ENCODE measurements at places on chromosomes 16 and 17.
A peak's percentile ranks its signal among the peaks of the same experiment; 100 is the strongest.

GRCh38 chr17:28086519-28086918, 44.0 kb downstream of the NLK start:
- DNase-seq = no peak

- DNase-seq = no peak
Observed at GRCh38 chr16:23999663-24000062, 163.9 kb downstream of the PRKCB start.

DNA sequence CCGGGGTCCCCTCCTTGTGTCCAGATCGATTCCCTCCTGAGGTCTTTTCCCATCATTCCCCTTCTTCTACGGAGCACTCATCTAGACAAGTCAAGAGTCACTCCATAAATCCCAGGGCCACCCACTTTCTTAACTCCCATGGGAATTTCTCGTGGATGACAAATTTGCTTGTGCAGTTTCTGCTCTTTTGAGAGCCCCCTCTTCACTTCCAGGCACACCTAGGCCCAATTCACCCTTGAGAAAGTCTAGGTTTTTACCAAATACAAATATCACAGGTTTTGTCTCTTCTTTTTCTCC, 522 bp upstream of the POLDIP2 start:
- DNase-seq = no peak

DNA sequence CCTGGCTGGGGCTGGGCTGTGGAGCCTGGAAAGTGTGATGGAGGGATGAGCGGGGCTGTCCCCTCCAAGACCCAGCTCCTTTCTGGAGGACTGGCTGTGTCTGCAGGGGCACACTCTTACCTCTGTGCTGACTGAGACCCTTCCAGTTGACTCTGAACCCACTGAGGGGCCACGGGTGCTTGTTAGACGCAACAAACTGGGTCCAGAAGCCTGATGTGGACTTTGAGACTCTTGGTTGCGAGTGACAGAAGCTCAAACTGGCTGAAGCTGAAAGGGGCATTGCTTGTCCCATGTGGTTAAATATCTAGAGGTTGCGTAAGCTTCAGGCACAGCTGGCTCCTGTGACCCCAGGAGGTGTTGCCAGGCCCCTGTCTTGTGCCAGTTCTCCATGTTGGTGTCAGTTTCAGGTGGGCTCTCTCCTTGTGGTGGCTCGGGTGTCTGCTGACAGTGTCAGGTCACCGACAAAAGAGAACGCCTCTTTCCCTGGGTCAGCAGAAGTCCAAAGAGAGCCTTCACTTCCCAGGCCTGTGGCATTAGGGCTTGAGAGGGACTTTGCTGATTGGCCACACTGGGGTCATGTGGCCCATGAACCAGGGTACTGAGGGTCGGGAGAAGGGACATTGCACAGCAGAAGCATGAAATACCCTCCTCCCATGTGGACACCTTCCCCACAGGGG, 16.7 kb downstream of the ADCY7 start:
- DNase-seq = no peak

- DNase-seq = peak; percentile 71
Observed at GRCh38 chr16:7086822-7087616, 245.6 kb upstream of the RBFOX1 start.

GRCh38 chr16:14672403-14672971, 21.6 kb downstream of the PLA2G10 start:
- DNase-seq = no peak
